ENCODE measurements at places on chromosomes 7 and 10.

GRCh38 chr7:95907337-95907736, 135.0 kb downstream of the DYNC1I1 start:
- no peak for DNase-seq

- DNase-seq = no peak
Observed at GRCh38 chr7:90530263-90530662, 60.8 kb downstream of the PTTG1IP2 start.

GRCh38 chr10:50937230-50937907, 51.9 kb upstream of the A1CF start:
- peak; percentile 31 for DNase-seq

DNA sequence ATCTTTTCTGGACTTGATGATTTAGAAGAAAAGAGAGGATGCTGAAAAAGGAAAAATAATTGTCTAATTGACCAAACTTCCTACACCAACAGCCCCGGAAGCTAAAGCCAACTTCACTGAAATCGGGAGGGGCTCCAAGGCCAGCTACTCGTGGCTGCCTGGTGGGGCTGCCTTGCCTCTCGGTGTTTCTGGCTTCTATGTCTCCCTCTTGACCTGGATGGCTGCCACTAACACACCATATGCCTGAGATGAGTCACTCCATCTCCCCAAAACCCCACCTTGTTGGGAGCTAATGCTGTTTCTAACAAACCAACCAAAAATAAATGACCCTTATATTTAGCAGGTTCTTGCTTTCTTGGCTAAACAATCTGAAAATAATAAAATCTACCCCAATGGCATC, 87.6 kb upstream of the AFAP1L2 start:
- no peak for DNase-seq

DNA sequence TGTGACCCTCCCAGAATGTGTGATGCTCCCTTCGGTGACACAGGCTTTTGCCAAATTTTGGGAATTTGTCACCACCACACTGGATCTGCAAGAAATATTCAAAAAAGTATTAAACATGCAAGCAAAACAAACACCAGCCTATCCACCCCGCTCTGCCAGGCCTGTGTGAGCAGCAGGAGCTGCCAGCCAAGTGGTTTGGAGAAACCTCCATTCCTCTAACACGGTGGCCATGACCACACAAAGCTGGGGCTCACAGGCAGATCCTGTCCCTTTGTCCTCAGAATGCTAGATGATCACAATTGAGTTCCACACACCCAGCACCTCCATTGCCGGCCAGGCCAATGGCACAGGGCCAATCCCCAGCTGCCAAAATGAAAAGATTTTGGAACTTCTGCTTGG, 261.9 kb upstream of the PPP2R2D start:
- no peak for DNase-seq

- peak; percentile 24 for DNase-seq
Observed at GRCh38 chr7:68770649-68771048, 827.6 kb upstream of the AUTS2 start.

- DNase-seq = peak; percentile 41
Observed at GRCh38 chr7:150937848-150938561, 40.1 kb downstream of the KCNH2 start.

- DNase-seq = no peak
Observed at GRCh38 chr7:155665957-155666287, 21.5 kb downstream of the RBM33 start.

- DNase-seq = peak; percentile 64
Observed at GRCh38 chr7:28409716-28410627, 2.3 kb upstream of the CREB5 start.
